ENCODE measurements at places on chromosomes 5 and 9.

- peak; percentile 10 for DNase-seq
These were observed 62.8 kb upstream of the SUB1 start for GRCh38 chr5:32522429-32523143.

DNA sequence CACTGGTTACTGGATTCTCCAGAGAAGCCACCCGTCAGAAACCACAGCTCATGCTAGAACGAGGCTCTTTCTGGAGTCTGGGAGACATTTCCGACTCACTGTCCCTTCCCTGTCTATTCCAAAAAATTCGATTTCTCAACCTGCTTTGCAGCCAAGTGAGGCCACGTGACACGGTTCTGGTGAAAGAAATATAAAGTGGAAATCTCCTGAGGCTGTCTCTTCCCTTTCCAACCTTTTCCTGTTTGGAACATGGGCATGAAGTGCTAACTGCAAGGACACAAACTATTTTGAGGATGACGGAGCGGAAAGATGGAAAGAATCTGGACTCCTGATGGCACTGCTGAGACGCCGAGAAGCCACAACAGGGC is 6.1 kb upstream of the PTGS1 start:
- no peak for DNase-seq

DNA sequence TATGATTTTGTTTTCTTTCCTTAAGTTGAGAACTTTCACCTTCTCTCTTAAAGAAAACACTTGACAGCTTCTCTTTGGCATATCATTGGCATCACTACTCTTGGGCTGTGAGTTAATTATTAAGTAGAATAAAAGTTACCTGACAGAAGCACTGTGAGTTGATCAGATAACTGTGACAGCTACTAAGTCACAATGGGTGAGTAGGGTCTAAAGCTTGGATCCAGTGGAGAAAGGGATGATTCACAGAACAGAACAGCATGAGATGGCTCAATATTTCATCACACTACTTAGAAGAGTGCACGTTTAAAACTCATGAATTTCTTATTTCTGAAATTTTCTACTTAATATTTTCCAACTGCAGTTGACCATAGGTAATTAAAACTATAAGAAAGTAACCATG is 268.5 kb upstream of the NMUR2 start:
- no peak for DNase-seq

GRCh38 chr5:150505041-150505511 is 2.9 kb upstream of the NDST1 start:
- DNase-seq, result no peak

GRCh38 chr5:151097820-151098767 is 17.3 kb upstream of the TNIP1 start:
- DNase-seq, result no peak

DNA sequence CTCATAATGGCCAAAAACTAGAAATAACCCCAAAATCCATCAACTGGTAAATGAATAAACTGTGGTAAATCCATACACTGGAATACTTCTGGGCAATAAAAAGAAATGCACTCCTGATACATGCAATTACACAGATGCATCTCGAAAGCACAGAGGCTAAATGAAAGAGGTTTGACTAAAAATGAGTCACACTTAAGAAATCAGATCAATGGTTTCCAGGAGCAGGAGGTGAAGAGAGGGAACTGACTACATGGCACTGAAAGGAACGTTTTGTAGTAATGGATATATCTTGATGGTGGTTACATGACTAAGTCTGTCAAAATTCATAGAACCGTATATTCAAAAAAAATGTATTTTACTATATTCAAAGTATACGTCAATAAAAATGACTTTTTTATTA is 42.4 kb downstream of the STRBP start:
- no peak for DNase-seq

GRCh38 chr9:124973807-124974206 is 32.9 kb upstream of the GOLGA1 start:
- no peak for DNase-seq

DNA sequence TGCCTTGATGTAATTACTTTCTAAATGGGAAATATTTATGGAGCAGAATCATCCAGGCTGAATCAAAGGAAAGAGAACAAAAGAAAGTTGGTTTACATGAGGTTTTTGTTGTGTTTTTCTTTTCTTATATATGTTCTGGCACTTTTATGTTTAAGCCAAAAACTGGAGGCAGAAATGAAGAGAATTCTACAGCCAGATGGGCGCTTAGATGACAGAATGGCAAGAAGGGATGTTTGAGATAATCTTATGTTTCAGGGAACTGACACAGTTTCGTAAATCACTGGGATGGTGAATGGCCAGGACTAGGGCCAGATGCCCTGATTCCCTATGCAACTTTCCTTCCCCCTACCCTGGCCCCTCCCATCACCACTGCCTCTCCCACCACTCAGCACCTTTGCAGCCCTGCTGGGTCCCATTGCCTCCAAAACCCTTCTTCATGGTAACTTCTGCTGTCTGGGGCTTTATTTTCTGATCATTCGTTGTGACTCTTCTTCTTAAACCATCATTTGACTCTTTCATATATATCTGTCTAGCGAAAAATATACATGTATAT is 111.8 kb downstream of the EFNA5 start:
- DNase-seq, result no peak

- no peak for DNase-seq
These were observed 6.5 kb downstream of the HK3 start for GRCh38 chr5:176892663-176893062.

DNA sequence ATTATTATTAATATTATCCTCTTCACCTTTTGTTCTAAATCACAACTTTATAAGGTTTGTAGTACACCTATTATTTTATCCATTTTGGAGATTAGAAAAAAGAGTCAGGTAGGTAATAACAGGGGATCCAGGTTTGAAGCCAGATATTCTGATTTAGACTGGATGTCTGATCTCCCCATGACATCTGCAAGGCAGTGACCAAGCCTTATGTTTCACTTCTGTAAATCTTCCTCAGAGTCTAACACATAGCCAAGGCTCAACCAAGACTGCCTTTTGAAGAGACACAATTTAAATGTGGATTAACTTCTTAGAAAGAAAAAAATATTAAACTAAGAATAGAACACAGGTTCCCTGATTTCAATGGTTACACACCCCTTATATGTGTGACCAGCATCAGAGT is 44.2 kb downstream of the CETN3 start:
- DNase-seq, result no peak

DNA sequence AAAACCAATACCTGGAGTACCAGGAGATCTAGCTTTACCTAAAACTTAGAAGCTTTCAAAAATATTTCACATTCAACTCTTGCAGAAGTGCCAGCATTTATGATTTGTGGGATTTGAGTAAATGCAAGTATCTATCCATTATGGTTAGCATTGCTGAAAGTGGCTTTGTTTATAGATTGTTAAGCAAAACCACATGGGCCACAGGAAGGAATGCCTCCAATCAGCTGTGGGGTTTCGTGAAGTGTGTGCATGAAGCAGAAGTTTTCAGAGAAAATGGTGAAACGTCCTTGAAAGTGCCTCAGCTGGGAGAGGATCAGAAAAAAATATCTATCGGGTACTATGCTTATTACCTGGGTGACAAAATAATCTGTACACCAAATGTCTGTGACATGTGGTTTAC is 4.2 kb downstream of the LECT2 start:
- no peak for DNase-seq

DNA sequence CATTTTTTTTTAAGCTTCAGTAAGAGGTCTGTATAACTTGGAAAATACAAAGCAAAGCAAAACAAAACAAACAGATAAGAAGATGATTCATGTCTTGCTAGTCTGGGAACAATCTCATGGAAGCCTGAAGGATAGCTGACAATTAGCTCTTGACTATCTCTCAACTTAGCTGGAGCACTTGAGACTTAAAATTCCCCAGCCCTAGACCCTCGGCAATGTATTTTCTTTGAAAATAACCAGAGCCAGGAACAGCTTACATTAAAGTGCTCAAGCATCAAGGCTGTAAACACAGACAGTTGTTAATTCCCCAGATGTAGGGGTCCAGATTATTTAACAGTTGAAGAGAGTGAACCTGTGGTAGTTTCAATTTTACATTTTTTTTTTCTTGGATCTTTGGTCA is 82.9 kb downstream of the TMEM252 start:
- DNase-seq, result no peak

GRCh38 chr9:133458643-133459312 is 1.0 kb upstream of the CACFD1 start:
- no peak for DNase-seq

DNA sequence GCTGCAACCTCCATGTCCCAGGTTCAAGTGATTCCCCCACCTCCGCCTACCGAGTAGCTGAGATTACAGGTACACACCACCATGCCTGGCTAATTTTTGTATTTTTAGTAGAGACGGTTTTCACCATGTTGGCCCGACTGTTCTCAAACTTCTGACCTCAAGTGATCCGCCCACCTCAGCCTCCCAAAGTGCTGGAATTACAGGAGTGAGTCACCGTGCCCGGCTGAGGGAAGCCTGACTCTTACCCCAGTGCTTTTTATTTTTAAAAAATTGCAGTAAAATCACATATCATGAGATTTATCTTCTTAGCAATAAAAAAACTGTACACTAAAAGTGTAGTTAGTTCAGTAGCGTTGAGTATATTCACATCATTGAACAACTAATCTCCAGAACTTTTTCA is 105.3 kb downstream of the SLIT3 start:
- no peak for DNase-seq

DNA sequence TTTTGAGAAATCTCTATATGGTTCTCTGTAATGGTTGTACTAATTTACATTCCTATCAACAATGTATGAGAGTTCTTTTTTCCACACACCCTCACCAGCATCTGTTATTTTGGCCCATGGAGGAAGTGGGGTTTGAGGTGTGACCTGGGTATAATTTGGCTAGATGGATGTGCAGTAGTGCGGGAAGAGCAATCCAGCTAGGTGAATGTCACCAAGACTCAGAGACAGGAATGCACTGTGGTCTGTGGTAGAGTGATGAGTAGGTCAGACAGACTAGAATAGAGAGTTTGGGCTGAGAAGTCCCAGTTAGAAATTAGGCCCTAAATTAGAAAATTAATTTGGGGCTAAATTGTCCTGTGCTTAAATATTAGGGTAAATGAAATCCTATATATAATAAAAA is 32.8 kb upstream of the PIP5K1B start:
- no peak for DNase-seq

DNA sequence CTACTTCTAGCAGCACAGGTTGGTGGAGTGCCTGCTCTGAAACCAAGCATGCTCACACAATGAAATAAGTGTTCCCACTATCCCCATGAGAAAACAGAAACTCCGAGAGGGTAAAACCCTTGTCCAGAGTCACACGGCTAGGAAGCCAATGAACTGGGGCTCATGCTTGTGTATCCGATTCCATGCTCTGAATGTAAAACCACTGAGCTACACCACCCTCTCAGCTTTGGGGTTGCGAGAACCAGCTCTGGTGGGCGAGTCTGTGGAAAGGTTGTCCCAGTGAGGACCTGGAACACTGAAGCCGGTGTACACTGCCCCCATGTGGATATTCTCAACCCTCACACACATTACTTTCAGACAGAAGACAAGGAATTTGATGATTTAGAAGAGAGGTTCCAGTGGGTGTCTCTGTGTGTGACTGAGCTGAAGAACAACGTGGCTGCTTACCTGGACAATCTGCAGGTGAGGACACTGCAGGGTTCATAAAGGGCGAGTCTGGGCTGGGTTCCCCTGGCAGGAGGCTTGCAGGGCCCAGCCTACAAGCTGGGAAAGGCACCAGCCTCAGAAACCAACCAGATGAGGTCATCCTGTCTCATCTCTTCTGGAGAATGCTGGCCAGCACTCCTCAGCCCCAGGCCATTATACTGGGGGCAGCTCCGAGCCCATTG is 37.4 kb downstream of the ARHGEF37 start:
- DNase-seq, result no peak

DNA sequence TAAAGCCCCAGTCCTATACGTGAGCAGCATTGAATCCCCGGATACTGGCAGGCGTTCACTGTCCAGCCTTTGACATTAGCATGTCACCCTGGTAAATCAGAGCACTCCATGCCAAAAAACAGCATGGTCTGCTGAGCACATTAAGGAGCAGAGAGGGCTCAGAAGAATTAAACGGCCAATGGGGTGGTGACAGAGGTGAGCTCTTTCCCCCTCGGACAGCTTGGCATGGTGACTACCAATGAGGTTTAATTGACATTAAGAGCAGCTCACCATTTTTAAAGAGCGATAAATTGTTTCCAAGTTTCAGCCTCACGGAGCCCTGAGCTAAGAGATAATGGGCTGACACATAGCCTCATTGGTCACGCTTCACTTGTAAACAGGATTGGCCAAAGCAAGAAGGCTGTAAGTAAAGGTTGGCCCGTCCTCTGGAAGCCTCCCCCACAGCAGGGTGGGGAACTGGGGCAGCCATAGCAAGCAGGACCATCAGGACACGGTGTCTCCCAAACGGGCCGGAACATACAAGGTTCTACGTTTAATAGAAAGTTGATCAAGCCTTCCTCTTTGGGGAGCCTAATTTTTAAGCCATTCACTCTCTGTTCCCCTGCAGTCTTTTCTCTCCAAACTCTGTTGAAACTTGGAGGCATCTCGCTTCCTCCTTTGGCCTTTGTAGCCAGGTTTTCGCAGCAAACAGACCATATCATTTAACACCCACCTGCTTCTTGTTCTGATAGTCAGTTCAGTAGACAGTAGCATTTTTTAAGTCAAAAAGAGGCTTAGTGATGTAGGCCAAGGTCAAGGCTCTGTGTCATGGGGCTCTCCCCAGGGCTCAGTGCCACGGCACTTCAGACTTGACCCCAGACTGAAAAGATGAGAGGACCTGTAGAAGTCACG is 25.9 kb downstream of the QRFP start:
- DNase-seq, result no peak

GRCh38 chr5:71945436-71945835 is 161.8 kb upstream of the MAP1B start:
- no peak for DNase-seq

GRCh38 chr9:137878146-137878941 is 762 bp downstream of the CACNA1B start:
- DNase-seq, result peak; percentile 33

DNA sequence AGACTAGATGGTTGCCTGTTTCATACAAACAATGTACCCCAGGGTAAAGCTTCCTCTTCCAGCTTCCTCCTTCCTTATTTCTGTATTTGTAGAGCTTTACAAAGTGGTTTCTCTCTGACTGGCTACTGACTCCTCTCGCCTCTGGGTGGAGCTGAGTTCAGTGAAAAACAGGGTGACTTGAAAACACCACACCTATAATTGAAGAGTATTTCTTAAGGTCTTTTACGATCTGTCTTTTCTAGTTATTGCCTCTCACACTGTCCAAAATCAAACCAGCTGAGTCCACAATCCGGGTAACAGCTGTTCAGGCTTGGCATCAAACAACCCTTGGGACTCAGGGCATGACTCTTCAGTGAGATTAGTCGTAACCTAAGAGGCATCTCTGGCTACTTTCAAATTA is 200.4 kb downstream of the ARRDC3 start:
- no peak for DNase-seq

DNA sequence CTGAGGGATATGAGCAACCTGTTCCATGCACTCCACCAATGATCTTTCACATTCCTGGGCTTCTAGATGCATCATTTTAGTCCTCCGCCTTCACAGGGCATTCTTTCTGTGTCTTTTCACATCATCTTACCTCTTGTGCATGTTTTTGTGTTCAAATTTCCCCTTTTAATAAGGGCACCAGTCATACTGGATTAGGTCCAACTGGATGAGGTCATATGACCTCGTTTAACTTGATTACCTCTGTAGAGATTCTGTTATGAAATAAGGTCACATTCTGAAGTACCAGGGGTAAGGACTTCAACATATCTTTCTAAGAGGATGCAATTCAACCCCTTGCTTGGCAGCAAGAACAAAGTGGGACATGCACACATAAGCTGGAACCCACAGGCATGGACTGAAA is 335.3 kb upstream of the TLE4 start:
- no peak for DNase-seq

GRCh38 chr5:151692312-151692711 is 5.6 kb upstream of the SPARC start:
- DNase-seq, result no peak
